Foreskin keratinocyte (primary cell): ENCODE measurements at places on chromosomes 1 and 21.

DNA sequence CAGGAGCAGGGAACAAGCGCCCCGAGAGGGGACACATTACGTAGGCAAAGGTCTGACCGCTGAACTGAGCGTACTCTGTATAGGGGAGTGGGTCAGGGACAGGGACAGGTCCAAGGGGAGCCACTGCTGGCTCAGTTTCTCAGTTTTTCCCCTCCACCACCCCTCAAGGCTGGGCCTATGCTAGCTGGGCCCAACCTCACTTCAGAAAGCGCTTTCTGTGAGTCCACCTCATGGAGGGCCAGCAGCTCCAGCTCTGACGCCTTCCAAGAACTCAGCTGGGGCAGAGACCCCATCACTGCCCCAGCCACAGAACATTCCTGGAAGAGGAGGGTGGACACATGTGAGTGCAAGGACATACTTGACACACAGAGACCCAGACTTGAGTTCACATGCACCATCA, 242.0 kb downstream of the FOXD2 start:
- DNase-seq: no peak

DNA sequence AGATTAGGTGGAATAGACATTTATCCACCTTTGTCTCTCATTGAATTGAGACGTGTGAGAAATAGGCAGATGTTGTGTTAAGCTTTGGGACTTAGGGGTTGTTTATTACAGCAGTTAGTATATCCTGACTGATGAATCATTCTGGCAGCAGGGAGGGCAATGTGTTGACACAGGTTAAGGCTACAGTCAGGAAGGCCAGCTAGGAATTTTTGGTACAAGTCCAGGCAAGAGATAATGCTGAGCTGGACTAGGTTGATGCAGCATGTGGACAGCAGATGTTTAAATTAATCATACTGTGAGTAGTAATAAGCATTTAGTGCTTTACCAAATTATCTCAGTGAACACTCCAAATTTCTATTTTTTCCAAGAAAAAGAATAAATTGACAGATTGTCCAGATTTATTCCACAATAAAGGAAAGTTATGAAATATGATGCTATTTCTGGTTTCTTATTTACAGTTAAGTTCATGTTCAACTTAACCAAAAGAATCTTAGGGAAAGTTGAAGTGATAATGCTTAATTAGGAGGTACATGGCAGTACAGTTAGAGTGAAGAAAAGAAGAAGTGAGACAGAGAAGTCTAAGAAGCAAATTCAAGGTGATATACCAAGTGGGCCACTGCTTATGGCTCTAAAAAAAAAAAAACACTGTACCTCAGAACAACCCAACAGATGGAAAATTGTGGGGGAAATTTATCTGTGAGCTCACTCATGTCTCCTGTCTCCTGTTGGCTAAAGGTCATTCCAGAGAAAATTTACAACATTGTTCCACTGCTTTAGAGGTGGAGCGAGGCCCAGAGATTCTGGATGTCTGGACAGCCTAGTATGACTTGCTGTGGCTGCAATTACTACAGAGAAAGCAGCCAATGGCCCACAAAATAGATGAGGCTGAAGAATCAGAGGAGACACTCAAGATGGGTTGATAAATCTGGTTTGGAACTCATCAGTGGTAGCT, 102.7 kb upstream of the C21orf91 start:
- peak; percentile 98 for DNase-seq

GRCh38 chr1:232533328-232533727, 96.6 kb downstream of the SIPA1L2 start:
- DNase-seq: no peak

DNA sequence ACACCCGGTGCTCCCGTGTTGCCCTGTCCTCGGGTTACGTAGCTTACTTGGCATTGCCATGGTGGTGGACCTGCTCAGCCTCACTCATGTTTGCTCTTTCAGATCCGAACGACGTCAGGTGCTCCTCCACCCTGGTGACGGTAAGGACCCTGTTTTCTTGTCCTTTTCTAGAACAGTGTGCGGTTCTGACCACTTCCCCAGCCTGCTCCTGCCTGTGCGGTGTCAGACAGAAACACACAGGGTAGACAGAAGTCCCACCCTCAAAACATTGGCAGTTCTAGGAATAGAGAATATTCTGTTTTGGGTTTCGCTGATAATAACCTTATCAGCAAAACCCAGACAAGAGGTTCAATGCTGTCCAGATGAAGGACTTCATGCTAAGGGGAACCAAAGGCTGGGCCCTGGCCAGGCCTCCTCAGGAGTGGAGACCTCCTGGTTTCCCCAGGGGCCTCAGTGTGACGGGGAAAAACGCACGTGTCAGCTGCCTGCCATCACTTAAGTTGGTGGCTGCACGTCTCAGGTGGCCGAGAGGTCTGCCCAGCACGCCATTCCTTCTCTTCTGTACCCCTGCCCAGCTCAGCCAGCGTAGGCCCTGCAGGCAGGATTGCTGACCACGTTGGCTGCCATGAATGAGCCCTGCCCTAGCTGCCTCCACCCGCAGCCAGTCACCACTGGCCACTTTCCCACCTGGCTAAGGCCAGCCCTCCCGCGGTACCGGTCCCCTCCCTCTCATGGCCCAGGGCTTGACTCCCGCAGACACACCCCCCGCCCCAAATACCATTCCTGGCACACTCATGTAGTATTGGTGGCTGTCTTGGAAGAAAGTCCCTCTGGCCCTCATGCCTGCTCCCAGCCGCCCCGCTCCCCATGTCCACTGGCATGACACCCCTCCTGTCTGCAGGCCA, 33.6 kb downstream of the SLC37A1 start:
- no peak for DNase-seq

- peak; percentile 37 for DNase-seq
Observed at GRCh38 chr1:155463865-155464650, 98.5 kb downstream of the ASH1L start.

DNA sequence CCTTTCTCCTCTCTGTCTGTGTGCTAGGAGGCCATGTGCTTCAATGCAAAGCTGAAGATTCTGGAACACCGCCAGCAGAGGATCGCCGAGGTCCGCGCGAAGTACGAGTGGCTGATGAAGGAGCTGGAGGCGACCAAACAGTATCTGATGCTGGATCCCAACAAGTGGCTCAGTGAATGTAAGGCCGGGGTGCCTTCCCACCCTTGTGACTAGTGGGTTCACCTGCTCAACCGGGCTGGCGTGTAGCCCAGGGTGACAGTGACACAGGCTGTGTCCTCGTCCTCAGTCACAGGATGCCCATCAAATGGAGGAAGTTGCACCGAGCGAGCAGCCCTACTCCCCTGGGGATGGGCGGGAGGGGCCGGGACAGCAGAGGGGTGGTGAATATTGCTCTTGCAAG, 544.1 kb downstream of the KIF26B start:
- DNase-seq: no peak
